ENCODE measurements at places on chromosomes 2 and 18.

- no peak for DNase-seq
Observed at GRCh38 chr2:225073198-225073597, 30.9 kb upstream of the DOCK10 start.

GRCh38 chr2:188076149-188077056 lies 215.3 kb upstream of the GULP1 start:
- no peak for DNase-seq

DNA sequence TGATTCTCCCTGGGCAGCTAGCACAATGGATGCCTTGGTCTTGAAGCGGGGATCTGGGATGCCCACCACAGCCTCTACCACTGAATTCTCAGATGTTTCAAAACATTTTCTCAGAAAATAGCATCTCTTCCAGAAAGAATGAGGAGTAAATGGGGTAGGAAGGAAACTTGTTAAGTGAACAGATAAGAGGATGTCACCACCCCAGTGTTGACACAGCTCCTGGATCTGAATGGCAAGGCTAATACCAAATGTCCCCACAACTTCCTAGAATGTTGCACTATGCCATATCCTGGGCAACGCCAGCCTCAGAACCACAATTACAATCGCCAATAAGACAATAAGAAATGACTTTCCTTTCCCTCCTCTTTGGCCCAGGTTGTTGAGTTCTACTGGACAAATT lies 177.2 kb downstream of the BCL11A start:
- no peak for DNase-seq

DNA sequence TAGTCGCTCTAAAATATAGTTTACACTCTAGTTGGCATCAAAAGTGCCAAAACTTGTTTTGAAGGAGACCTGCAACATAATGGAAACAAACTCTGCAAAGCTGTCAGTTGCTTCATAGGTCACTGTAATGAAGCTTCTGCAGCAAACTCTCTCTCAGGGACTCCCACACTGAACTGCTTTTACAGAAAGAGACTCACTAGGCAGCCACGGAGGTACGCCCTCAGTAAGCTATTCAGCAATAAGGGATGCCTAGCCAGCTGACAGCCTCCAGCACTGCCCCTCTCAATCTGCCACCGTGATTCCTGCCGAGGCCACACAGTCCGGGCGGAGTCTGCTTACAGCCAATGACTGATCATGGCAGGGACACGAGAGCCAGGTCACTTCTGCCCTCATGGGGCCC lies 51.1 kb downstream of the COLEC12 start:
- DNase-seq = no peak

DNA sequence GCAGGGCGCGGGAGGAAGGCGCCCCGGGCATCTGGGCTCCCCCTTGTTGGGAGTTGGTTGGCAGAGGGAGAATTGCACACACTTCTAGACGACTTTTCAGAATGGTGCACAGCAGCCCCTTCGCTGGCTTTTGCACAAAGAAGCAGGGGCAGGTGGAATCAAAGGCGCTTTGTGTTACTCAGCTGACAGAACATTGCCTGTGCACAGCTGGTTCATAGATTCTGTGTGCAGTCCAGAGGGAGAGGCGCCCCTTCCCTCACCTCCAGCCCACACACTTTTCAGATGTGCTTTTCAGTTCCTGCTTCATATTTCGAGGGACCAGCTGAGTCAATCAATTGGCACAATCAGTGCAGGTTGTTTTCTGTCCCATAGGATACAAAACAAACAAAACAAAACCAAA lies 348.4 kb upstream of the RAB12 start:
- DNase-seq = no peak

GRCh38 chr2:223908304-223908998 lies 36.7 kb downstream of the WDFY1 start:
- no peak for DNase-seq

DNA sequence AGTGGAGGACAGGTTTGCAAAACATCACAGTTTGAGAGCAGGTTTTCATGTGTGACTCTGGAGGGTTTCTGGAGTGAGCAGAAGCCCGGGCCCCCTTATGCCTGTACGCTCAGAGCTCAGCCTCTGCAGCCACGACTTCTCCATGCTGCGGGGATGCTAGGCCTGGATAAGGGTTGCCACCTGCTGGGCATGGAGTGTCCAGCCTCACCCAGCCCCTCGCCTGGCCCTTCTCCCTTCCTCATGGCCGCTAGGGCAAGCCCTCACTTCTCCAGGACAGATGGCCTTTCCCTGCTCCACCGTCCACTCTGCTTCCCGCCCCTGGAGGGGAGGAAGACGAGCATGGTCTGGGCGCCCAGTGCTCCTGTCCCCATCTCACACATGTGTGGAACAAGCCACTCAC lies 318.7 kb downstream of the GBX2 start:
- no peak for DNase-seq

GRCh38 chr2:84388133-84388532 lies 70.9 kb downstream of the SUCLG1 start:
- DNase-seq = no peak

GRCh38 chr2:99786636-99787390 lies 297.0 kb upstream of the REV1 start:
- DNase-seq = no peak

GRCh38 chr2:28578774-28579173 lies 82.9 kb downstream of the PLB1 start:
- no peak for DNase-seq

- DNase-seq = no peak
Observed at GRCh38 chr2:65368468-65368867, 63.9 kb downstream of the SPRED2 start.

DNA sequence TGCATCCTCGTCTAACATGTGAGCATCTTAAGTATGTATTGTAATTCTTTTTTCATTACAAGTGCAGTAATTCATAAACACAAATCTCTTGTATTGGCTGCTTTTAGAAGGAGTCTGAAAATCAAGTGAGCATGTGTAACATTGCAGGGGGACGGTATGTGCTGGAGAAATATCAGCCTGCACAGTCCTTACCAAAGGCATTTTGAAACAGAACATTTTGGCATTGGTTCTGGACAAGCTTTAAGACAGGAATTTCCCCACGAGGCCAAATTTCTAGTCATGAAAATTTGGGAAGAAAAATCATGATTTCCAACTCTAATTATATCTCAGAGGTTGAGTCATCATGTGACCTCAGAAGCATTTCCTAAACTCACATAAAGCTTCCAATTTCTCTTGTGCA lies 24.7 kb upstream of the NRP2 start:
- no peak for DNase-seq

- DNase-seq = no peak
Observed at GRCh38 chr2:42052702-42053481, 5.1 kb downstream of the PKDCC start.

- no peak for DNase-seq
Observed at GRCh38 chr18:55083461-55083860, 124.2 kb upstream of the CCDC68 start.

GRCh38 chr2:106771811-106772210 lies 114.2 kb downstream of the ST6GAL2 start:
- DNase-seq = no peak

DNA sequence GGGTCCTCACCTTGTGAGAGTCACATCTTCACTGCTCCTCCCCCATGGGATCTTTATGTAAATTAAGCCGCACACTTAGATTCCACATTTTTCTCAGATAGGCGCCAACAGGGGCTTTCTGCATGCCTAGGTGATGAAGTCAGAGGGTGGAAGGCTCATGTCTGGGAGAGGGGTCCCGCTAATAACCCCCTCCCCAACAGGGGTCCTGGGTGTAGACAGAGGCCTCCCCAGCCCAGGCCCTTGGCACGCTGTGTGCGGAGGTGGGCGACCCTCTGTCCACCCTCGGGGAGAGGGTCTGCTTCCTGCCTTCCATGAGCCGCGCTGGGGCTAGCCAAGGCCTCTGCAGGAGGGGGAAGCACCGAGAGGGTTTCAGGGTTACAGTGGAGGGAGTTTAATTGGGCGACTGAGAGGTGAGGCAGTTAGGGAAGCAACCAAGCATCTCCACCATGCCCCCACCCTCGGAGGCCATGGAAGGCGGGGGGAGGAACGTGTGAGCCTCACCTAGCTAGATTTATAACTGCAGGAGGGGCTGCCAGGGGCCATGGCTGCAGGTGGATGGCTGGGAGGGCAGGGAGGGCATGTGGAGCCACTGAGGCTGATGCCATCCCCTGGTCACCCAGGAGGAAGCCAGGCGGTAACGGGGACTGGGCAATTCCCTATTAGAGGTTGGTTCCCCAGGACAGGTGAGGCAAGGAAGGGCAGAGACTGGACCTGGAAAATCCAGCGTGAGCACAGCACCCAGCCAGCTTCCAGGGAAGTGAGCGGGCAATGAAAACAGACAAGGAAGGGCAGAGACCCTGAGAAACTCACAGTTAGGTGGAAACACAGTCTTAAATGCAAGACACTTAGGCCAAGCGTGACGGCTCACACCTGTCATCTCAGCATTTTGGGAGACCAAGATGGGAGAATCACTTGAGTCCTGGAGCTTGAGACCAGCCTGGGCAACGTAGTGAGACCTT lies 7.7 kb upstream of the PXDN start:
- no peak for DNase-seq

GRCh38 chr18:36284671-36285295 lies 12.7 kb upstream of the FHOD3 start:
- no peak for DNase-seq

DNA sequence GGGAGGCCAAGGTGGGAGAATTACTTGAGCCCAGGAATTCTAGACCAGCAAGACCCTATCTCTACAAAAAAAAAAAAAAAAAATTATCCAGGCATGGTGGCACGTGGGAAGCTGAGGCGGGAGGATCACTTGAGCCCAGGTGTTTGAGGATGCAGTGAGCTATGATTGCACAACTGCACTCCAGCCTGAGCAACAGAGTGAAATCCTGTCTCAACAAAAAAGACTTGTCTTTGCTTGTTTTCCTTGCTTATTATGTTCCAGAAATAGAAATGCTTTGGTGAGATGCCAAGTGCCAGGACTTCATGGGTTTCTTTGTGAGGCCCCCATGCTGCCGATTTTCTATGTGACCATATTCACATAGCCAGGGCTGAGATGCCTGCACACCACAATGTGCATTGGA lies 9.0 kb downstream of the DCDC2C start:
- DNase-seq = no peak

DNA sequence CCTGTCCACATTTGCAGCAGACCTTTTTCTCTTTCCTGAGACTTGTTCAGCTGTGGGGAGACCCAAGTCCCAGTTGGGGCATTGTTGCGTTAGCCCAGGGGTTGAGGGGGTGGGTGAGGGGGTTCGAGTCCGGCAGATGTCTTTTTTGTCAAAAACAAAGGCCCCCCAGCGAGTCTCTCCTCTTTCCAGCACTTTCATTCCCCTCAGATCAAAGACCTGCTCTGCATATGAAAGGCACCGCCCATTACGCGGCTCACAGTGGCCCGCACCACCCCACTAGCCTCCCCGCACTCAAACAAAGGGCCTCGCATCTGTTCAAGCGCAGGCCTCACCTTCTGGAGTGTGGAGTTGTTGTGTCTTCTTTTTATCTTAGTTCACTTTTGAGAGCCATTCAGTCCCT lies 25.2 kb downstream of the TRABD2A start:
- no peak for DNase-seq

- no peak for DNase-seq
Observed at GRCh38 chr2:44112096-44112495, 56.6 kb upstream of the PPM1B start.
